ENCODE measurements at places on chromosomes 2 and 18. TPM values are rescaled to one million over a fixed set of nuclear protein-coding genes. Genes with fewer than 3 reads are reported as not detected.

- no peak for DNase-seq
Measured at GRCh38 chr2:180258041-180258537, 251.0 kb upstream of the CWC22 start.

DNA sequence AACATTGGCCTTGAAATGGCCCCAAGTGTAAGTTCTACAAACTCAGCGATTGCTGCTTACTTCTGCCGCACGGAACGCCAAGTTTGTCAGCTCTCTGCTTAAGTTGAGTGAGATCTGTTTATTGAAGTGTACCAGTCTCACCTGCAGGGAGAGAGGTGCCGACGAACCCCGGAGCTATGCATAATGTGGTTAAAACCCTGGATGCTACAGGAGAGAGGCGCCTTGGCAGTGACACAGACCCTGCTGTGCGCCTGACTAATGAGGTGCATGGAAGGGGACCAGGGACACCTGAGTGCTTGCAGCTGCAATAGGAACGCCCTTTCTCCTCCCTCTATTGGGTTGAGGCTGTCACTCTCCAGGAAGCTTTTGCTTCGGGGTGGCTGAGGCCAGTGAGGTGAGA lies 979 bp downstream of the SLC9A2 start:
- peak; percentile 36 for DNase-seq

Gene SOX11
- 0.82 TPM for total RNA-seq

- DNase-seq: no peak
Measured at GRCh38 chr18:49709347-49709690, 104.0 kb downstream of the ACAA2 start.

All from mammary epithelial cell (primary cell).